GM12865 (cell line): ENCODE measurements at places on chromosomes 11 and 22.

- DNase-seq, result no peak
Observed at GRCh38 chr11:119919656-119920055, 190.7 kb upstream of the NECTIN1 start.

- no peak for DNase-seq
Observed at GRCh38 chr11:116862185-116862584, 24.8 kb upstream of the APOA1 start.

DNA sequence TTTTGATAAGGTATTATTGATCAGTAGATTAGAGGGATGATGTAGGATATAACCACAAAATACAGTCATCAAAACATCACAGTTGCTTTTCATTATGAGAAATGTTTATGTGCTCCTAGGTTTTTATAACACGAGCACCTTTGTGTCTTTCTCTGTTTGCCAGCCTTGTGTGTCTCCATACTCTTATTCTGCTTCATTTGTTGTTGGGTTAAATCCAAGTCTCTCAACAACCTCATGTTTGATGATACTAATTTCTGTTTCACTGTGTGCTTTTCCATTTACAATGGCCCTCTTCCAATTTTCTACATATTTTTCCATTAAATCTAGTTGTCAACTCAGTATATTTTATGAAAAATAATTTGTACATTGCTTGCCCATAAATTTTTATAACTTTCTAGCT, 107.7 kb upstream of the POU2AF2 start:
- no peak for DNase-seq

DNA sequence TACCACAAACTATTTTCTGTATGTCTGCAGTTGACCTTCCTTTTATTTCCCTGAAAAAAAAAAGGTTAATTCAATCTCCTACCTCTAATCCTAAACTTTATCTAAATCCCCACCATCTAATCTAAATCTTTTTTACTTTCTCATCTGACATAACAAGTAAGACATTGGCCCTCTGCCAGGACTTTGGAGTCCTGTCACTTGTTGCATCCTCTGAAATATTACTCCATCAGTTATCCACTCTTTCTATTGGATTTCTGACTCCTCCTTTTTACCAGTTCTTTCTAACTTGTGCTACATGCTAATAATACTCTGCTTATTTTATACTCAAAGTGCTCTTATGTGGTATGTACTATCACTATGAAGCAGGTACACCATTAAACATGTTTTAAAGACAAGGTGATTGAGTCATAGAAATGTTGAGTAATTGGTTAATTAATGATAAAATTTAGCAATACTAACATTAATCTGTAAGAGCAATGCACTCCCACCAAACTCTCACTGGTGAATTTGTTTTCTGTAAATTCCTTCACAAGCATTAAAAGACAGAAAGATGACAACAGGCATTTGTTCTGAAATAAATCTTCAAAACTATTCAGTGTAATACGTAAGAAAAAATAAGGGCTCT, 914.2 kb upstream of the RAG2 start:
- no peak for DNase-seq

- peak; percentile 46 for DNase-seq
Observed at GRCh38 chr22:21876486-21877176, 9.2 kb upstream of the MAPK1 start.
